Skin of body (tissue), 3 donors: ENCODE measurements at places on chromosomes 3 and 15. TPM values are rescaled to one million over a fixed set of nuclear protein-coding genes. Genes with fewer than 3 reads are reported as not detected.

Gene DPPA4
- 1.5 TPM for total RNA-seq

Gene CLDN1
- total RNA-seq, result 115 TPM

Gene GTF2E1
- total RNA-seq, result 12.7 TPM

Gene THRB
- 18.1 TPM for total RNA-seq

Gene SLC24A5
- total RNA-seq, result 3.6 TPM

Gene PLA2G4F
- total RNA-seq, result 6.8 TPM

Gene FAM219B
- total RNA-seq, result 43.4 TPM

Gene OCA2
- 1.4 TPM for total RNA-seq

Gene SLC12A1
- not detected for total RNA-seq
